ENCODE measurements at places on chromosomes 2 and 18.

- DNase-seq: no peak
Observed at GRCh38 chr2:224178056-224178455, 139.0 kb upstream of the SERPINE2 start.

GRCh38 chr18:55407191-55407590, 180.8 kb downstream of the TCF4 start:
- DNase-seq: no peak

DNA sequence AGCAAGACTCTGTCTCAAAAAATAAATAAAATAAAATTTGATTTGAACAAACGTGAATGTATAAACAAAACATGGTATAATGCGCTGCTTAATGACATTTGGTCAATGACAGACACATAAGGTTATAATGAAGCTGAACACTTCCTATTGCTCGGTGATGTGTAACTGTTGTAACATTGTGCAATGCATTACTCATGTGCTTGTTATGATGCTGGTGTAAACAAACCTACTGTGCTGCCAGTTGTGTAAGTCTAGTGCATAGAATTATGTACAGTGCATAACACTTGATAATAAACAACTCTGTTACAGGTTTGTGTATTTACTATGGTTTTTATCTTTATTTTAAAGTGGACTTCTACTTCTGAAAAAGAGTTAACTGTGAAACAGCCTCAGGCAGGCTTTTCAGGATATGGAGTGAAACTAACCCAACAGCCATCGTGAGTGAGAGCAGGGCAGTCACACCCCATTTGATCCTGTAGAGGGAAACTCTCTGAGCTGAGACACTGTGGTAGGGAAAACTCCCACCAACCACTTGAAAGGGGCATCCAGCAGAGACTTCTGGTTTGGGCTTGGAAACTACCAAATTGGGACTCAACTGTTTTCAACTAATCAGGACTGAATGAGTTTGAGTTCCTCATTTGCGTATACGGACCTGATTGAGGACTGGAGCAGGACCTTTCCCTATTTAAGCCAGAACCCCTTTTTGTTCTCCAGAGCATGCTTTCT, 8.7 kb upstream of the RPRD1A start:
- no peak for DNase-seq

- DNase-seq: no peak
Observed at GRCh38 chr2:224069172-224069571, 30.1 kb upstream of the SERPINE2 start.

DNA sequence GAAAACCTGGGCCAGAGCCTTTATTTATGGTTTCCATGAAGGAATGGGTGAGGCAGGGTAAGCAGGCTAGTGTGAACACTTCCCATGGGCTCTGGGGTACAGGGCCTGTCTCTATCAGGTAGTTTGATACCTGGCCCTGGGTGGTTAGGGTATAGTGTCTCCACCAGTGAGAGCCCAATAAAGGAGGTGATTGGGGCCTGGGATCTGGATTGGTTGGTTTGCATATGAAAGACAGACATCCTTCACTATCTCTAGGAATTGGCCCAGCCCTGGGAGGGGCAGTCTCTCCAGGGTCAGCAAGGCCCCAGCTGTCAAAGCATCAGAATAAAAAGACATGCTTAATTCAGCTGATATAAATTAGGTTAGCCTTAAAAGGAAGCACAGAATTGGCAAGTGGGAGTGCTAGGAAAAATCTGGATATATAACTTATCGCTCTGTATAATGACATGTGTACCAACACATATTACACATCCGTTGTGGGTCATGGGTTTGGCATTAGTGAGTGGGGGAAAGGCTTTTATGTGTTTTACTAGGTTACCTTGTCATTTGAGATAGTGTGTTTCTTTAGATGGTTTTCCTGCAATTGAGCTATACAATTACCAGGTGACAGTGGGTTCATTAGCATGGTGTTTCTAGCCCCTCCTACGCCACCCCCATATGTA, 18.5 kb upstream of the TMEM178A start:
- DNase-seq: no peak

- DNase-seq: no peak
Observed at GRCh38 chr2:237180187-237180586, 94.5 kb downstream of the COPS8 start.

DNA sequence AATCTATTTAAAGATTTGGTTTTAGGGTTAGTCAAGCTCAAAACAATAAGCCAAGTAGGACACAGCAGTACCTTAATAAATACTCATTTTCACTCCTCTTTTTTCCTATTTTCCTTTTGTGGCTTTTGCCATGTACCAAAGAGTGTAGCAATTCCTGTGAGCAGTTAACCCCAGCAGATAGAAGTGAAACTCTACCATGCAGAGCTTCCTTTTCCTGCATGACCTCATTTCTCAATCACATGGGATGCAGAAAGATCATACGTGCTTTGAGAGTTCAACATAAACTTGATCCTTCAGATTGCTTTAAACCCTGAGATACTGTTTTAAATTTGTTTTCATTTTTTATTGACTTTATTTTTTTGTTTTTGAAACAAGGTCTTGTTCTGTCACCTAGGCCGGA, 99.1 kb upstream of the ARHGAP15 start:
- no peak for DNase-seq

GRCh38 chr2:50614056-50614455, 417.9 kb downstream of the NRXN1 start:
- no peak for DNase-seq

- DNase-seq: no peak
Observed at GRCh38 chr2:151862700-151863099, 34.5 kb upstream of the ARL5A start.

- no peak for DNase-seq
Observed at GRCh38 chr2:19810637-19811036, 91.1 kb downstream of the TTC32 start.

GRCh38 chr2:25168256-25169072, at the start of gene POMC:
TSS of gene POMC (minus strand) at chr2:25168580. CDS start at chr2:25164772, 3,808 bp downstream.
- peak; percentile 43 for DNase-seq

DNA sequence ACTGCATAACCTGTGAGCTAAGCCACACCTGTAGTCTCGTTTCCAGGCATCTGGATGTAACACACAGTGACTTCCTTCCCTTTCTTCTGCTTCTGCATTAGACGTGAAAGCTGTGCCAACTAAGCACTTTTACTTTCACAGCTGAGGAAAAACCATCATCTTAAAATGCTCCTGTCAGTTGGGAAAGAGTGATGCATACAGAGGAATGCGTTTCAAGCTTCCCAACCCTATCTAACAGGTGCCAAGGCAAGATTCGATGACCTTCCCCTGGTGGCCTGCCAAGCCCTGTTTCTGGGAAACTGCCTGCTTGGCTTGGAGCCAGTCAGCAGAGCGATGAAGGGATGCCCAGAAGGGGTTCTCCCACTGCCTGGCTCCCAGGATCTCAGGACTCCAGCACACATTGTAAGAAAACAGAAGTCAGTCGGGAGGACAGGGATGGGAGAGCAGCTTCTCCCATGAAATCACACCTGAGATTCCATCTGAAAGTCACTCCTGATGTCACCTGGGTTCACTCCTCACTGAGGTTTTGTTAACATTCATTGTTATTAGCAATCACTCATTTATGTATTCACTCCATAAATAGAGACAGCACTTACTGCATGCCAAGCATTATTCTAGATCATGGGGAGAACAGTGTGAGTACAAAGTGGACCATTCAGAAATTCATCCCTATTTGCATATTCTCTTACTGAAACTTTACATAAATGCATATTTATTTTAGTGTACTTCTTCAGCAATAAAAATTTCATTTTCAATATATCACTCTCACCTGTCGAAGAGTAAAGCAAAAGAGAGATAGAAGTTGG, 64.1 kb downstream of the DTNA start:
- no peak for DNase-seq

GRCh38 chr2:23158306-23158705, 226.7 kb upstream of the KLHL29 start:
- no peak for DNase-seq

GRCh38 chr2:101395545-101396315, 8.4 kb upstream of the CREG2 start:
- DNase-seq: no peak

- no peak for DNase-seq
Observed at GRCh38 chr2:156907806-156908205, 349.7 kb upstream of the GALNT5 start.

GRCh38 chr18:38033282-38033681, 467.7 kb upstream of the CELF4 start:
- no peak for DNase-seq

DNA sequence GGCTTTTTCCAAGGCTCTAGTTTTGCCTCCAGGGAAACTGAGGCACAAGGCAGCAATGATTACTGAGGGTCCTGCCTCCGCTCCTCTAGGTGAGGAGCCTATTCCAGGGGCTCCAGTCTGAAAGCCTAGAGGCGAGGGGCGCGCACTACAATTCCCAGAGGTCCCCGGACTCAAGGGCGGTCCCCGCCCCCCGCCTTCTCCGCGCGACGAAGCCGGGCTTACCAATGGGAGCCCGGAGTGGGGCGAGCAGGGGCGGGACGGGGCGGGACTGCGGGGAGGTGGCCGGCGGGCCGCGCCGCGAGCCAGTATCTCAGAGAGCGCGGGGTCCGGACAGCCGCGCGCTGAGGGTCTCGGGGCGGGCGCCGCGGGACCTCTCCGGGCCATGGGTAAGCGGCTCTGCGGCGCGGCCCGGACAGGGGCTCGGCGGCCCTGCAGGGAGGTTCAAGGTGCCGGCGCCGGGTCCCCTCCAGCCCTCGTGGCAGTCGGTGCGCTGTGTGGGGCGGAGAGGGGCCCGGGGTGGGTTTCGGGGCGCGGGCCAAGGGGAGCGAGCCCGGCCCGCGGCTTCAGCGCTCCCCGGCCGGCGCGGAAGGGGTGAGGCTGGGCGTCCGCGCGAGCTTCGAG, at the start of gene ARID5A:
TSS of gene ARID5A (plus strand) at position 308 of the 621 bp plus-strand sequence. CDS start at position 383, 75 bp downstream.
- peak; percentile 92 for DNase-seq

GRCh38 chr18:11526675-11527074, 82.7 kb upstream of the SLC35G4 start:
- no peak for DNase-seq
